ENCODE measurements at places on chromosomes 16 and 17.

DNA sequence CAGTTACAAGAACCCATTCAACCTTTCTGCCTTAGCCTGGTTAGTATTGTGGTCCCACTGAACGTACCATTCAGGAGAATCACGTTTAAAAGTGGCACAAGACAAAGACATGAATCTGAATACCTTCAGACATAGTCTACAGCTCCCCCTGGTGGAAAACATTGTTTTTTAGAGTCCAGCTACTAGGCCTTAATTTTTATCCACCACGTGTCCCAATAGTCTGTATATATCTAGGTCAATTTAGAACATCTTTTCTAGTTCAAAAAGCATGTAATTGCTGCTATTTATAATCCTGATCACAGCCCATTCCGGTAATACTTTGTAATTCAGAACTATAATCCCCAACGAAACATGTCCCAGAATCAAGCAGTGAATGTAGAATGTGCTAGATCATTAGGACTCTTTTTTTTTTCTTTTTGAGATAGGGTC is 13.7 kb upstream of the GUCY2D start:
- DNase-seq = no peak

GRCh38 chr16:23155445-23156049 is 6.3 kb upstream of the USP31 start:
- no peak for DNase-seq

GRCh38 chr17:1561420-1562175 is 994 bp downstream of the PITPNA start:
- DNase-seq = no peak

GRCh38 chr17:364308-364707 is 11.7 kb upstream of the RPH3AL start:
- DNase-seq = no peak

DNA sequence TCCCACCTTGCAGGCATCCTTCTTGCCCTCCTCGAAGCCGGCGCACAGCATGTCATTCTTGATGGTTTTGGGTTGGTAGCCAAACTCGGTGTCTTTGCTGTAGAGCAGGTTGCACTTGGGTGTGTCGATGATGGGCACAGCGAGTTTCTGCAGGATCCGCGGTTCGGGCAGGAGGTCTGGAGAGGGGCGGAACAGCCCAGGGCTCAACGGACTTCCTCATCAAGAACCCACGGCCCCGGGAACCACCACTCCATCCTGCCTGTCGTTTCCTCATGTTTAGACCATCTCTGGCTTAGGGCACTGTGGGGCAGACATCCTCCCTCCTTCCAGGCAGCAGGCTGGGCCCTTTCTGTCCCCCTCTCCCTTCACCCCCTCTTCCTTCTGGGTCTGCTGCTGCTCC is 6.5 kb downstream of the PRSS27 start:
- DNase-seq = no peak

- DNase-seq = no peak
These were observed 33.3 kb downstream of the CENPV start for GRCh38 chr17:16319969-16320368.

- no peak for DNase-seq
These were observed 10.1 kb downstream of the DRC3 start for GRCh38 chr17:17982801-17983200.

DNA sequence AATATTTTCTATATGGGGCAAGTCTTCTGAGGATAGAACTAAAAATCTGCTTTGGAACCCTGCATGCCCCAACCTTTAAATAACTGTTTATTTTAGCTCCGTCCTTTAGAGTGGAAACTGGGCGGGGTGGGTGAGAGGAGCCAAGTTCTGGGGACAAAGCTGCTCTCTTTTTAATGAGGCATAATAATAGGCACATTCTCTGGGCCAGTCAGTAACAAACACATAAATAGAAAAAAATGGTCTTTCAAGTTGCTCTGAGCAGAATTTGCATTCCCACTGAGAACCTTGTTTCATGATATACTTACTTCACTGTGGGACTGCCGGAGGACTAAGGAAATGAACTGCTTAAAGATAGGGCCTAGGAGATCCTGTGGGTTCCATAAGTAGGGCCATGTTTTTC is 51.5 kb downstream of the KNOP1 start:
- DNase-seq = no peak

DNA sequence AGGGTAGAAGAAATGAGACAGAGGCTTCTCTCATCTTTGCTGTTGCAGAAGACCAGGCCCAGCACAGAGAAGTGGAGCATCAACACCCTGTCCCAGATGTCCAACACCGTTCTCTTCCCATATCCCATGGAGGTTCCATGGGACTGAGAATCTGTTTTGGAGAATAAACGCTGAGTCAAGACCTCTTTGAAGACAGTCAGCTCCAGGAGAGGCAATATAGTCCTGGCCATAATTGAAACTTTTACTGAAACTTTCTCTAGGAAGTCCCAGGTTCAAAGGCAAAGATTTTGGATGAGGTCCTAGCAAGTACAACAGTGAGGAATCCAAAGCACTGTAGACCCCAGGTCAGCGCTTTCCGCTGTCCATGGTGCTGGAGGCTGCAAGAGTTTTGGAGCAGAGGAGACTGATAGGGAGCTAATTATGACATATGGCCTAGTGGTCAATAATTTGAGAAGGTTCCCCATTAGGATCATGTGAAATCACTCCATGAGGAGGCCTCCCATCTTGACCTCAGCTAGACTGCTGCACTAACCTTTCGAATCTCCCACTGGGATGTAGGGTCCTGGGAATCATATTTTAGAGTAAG is 36.0 kb downstream of the OSBPL7 start:
- DNase-seq = no peak

- no peak for DNase-seq
These were observed 987 bp downstream of the SLC16A5 start for GRCh38 chr17:75088465-75089417.

- DNase-seq = no peak
These were observed 5.9 kb downstream of the MEIOB start for GRCh38 chr16:1865902-1866690.

DNA sequence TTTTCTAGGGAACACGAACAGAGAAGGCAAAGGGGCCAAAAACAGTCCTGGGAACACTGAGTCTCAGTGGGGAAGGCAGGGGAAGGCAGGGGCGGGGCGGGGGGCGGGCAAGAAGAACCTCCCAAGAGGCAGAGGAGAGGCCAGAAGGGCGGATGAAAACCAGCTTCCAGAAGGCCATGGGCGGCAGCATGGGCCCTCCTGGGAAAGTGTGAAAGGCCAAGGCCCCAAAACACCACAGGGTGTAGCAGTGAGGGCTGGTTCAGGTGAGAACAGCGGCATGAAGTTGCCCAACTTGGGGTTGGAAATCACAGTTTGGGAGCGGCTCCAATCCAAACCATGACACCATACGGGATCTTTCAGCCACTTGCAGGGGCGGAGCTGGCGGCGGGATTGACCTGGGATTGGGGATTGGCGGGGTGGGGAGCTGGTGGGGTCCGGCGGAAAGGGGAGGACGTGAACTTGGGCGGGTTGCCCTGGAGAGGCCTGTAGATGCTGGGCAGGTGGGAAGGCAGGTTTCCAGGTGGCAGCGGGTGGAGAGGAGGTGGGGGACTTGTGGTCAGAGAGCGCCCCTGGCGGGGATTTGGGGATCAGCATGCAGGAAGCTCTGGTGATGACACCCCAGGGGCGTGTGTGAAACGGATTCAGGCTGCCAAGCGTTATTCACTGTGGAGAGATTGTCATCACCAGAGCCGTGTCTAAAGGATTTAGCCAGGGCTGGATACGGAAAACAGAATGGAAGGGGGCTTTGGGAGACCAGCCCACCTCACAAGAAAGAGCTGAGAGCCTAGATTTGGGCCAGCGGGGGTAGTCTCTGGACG is 80.9 kb downstream of the ARHGAP23 start:
- DNase-seq = no peak

- no peak for DNase-seq
These were observed 56.9 kb downstream of the VMP1 start for GRCh38 chr17:59764292-59764741.

DNA sequence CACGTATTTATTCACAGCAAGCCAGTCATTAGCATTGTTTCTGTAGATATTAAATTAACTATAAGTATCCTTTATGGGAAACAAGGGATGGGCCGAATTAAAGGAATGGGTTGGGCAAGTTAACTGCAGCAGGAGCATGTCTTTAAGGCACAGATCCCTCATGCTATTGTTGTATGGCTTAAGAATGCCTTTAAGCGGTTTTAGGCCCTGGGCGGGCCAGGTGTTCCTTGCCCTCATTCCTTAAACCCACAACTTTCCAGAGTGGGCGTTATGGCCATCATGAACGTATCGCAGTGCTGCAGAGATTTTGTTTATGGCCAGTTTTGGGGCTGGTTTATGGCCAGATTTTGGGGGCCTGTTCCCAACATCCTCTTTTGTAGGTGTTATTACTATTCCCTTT is 9.1 kb downstream of the PHKB start:
- DNase-seq = no peak

DNA sequence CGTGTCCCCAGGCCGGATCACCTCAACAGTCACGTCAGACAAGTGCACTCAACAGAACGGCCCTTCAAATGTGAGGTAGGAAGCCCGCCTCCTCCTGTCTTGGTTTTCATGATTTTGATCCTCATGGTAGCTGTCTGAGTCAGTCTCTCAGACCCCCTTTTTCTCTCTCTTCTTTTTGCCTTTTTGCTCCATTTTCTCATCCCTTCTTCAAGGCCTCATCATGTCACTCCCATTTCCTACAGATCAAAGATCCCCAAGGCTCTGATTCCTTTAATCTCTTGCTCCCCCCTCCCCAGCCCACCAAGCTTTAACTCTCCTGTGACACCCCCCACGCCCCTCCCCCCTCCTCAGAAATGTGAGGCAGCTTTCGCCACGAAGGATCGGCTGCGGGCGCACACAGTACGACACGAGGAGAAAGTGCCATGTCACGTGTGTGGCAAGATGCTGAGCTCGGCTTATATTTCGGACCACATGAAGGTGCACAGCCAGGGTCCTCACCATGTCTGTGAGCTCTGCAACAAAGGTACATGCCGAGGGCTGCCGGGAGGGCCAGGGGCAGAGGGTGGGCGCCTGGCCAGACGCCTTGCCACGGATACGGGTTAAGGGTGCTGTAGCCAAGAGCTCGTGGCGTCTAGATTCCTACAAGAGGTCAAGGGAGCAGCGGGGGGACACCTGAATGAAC is 2.0 kb downstream of the MAZ start:
- no peak for DNase-seq

DNA sequence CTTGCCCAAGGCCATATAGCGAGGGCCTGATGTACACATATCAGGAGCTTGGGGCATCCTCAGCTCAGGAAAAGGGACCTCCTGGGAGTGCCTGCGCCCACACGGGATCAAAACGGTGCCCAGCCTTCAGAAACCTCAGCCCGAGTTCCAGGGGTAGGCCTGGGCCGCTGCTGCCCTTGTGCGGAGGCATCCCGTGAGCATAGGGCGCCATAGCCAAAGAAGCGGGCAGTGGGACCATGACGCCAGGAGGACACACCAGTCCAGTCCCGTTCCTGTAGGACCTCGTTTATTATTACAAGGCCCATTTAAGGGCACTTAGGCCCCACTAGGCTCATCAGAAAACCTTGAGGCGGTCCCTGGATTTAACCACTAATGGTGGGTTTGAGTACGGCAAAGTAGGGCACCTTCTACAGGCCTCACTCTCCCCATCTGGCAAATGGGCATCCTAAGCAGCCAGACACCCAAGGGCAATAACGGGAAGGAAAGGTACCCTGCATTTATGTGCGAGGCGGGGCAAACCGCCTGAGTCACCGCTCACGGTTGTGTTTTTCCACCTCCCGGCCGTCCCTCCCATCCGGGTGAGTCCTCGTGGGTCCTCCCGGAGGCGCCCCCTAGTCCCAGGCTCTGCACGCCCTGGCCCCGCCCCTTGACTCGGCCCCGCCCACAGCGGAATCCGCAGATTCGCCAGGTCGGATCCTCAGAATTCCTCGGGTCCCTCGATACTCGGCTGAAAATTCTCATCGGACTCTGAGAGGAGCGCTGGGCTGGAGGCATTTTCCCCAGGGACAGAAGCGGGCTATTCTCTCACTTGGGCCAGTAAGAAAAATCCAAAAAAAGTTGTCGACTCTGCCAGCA is 726 bp upstream of the SETD1A start:
- no peak for DNase-seq

DNA sequence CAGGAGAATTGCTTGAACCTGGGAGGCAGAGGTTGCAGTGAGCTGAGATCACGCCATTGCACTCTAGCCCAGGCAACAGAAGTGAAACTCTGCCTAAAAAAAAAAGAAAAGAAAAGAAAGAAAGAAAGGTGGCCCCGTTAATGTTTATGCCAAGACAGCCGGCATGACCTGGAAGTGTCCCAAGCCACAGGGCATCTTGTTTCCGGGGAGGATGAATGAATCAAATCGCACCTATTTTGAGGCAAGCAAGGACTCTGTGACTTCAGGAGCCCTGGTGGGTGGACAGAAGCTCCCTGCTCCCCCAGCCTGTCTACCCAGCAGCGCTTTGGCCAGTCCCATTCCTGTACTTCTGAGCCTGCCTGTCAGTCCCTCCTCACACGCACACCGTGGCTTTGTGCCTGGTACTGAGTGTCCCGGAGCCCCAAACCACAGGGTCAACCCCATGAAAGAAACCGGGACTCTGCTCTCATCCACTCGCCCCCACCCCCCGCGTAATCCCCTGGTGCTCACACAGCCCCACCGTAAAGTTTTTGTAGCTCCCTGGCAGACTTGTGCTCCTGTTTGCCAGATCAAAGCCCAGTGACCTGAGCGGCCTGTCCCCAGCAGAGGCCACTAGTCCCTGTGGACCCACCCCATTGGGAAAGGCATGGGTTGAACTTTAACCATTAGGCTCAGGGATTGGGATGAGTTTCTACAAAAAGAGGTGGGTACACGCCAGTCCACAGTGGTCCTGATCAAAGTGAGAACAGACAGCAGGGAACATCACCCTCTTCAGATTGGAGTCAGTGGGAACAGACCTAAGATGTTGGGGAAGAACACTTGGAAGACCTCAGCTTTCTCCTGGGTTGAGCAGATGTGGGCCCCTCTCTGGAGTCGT is 19.3 kb downstream of the CD2BP2 start:
- no peak for DNase-seq

DNA sequence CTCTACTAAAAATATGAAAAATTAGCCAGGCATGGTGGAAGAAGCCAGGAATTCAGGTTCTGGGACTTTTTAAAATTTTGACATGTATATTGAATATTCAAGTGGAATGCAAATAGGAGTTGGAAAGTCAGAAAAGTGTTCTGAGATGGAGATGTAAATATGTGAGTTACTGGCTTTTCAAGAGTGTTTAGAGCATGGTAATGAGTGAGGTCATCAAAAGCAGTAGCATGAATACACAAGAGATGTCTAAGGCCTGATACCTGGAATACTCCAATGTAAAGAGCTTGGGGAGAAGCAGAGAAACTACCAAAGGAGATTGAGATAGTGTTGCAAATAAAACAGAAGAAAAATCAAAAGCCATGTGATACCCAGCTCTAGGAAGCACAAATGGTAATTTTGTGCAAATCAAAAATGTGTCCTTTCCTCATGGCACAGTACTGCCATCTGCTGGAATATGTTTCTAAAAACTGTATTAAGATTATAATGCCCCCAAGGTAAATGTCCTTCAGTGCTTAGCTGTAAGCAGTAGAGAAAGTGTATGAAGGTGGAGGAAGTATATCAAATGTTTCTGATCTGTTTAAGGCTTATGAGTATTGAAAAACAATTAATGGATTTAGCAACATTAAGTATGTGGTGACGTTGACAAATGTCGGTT is 908.4 kb downstream of the KCNJ18 start:
- no peak for DNase-seq

- DNase-seq = no peak
These were observed 456.6 kb upstream of the DYNLRB2 start for GRCh38 chr16:80084163-80084562.

GRCh38 chr16:56295059-56295665 is 103.9 kb downstream of the GNAO1 start:
- DNase-seq = no peak

- no peak for DNase-seq
These were observed 55.9 kb downstream of the GRB2 start for GRCh38 chr17:75349589-75349988.

- DNase-seq = no peak
These were observed 717.2 kb downstream of the WWOX start for GRCh38 chr16:78816499-78817195.
